GM23248 (cell line): ENCODE measurements at places on chromosomes 2 and 18. TPM values are rescaled to one million over a fixed set of nuclear protein-coding genes. Genes with fewer than 3 reads are reported as not detected.

Gene COL3A1
- 2,141 and 2,153 TPM in 2 replicates for total RNA-seq

Gene TUBA3D
- total RNA-seq = not detected in 2 replicates

Gene AFF3
- total RNA-seq = 0.76 and 0.86 TPM in 2 replicates

Gene TUBA4A
- total RNA-seq = 14.3 and 27.1 TPM in 2 replicates

Gene RBM45
- 15.2 and 15.4 TPM in 2 replicates for total RNA-seq

Gene ACVR1C
- under 0.01 and 0.32 TPM in 2 replicates for total RNA-seq

Gene GLI2
- 5.1 and 8.3 TPM in 2 replicates for total RNA-seq

Gene GATA6
- total RNA-seq = 17.6 and 19.0 TPM in 2 replicates

Gene ARID5A
- 11.6 and 15.2 TPM in 2 replicates for total RNA-seq

Gene SMYD1
- not detected in 2 replicates for total RNA-seq

Gene SLC14A1
- 0.54 and 2.0 TPM in 2 replicates for total RNA-seq

Gene MYO7B
- under 0.01 TPM in 1 of 2 replicates, not detected in the other for total RNA-seq

Gene CEP192
- total RNA-seq = 19.0 and 21.5 TPM in 2 replicates

Gene MROH2A
- not detected in 2 replicates for total RNA-seq

Gene TEX44
- not detected in 2 replicates for total RNA-seq

Gene COL4A4
- total RNA-seq = 0.76 and 1.0 TPM in 2 replicates

Gene FOSL2
- 78.0 and 83.5 TPM in 2 replicates for total RNA-seq
